Stimulated activated CD8-positive, alpha-beta memory T cell treated with anti-CD3 and anti-CD28 coated beads, Interleukin-15, amount 100 ng/mL, for 48 hours (primary cell): ENCODE measurements at places on chromosomes 5 and 9.

DNA sequence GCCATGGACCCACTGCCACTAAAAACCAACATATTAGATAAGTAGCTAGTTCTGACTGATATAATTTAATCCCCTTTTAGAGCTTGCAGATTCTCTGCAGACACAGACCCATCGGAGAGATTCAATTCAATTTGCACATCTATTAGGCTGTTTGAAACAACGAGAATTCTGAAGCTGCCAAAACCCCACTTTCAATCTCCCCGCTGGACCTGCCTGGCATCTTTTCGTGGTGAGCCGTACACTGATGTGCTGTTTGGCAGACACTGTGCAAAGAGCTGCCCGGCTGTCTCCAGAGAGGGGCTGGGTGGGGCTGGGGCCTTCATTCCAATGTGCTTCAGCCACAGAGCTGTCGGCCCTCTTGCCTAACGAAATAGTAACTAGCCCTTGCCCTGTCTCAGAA lies 42.1 kb upstream of the FAM240B start:
- no peak for DNase-seq

GRCh38 chr5:43044181-43044914 lies 4.2 kb upstream of the ANXA2R start:
- no peak for DNase-seq

DNA sequence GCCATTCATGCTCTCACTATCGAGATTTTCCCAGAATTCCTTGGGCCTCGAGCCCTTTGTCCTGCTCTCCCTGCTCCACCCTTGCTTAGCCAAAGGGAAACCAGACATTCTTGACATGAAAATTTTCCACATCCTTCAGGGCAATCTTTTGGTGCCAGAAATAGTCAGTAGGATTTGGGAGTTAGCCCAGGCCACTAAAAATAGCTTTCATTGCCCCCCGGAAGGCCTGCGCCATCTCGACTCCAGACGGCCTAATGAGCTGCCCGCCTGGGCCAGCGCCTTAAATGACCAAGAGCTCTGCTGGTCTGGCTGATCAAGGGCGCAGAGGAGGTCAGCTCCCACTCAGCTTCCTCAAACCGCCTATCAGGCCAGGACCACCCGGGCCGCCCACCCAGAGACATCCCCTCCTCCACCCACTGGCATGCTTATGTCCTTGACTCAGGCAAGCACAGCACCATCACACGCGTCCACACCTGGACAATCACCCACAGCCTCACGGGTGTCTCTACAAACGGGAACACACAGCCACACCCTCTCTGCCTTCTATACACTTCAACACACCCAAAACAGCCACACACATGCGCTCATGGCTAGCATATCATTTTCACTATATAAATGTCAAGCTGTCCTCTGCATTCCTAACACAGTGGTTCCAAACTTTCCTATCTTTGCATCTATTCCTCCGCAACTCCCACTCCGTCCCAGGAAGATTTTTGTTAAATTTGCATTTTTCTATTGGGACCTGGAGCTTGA lies 20.9 kb downstream of the DUSP1 start:
- DNase-seq = no peak

DNA sequence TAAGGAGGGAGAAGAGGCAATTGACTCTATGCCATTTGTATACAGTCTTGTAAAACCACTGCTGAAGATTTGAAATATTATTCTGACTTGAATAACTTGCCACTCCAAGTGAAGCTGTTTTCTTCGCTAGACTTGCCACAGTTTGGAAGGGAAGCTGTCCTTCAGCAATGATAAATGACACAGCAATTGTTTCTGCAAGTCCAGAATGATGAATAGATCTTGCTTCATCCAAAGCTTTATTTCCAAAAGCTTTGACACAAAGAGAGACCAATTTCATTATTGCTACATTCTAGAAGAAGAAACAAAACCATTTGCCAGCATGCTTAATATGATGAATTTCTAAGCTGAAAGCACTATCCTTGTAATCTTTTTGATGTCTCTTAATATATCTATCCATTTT lies 73.7 kb downstream of the ZNF366 start:
- DNase-seq = no peak

GRCh38 chr5:51414516-51414915 lies 31.3 kb downstream of the ISL1 start:
- no peak for DNase-seq

GRCh38 chr5:123037104-123037418 lies 536 bp upstream of the PPIC start:
- no peak for DNase-seq

DNA sequence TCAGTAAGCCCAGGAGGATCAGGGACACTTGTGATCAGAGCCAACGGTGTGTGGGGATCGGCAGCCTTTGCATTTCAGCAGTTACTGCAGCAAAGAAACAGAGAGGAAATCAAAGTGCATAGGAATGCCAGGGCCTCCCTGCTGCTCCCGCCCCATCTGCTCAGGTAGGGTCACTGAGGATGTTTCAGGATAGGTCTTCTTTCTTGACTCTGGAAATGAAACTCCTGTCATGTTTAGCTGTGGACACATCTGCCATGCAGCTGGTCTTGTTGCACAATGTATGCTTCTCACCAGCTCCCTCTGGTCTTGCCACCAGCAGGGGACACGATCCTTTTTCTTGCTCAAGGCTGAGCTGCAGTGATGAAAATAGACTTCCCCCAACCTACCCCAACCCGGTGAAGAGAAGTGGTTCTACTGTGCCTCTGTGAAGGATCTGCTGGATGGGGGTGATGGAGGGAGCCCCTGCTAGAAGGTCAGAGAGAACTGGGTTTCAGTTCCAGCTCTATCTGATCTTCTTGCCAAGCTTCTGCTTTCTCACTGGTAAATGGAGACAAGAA lies 185.2 kb upstream of the KLF4 start:
- no peak for DNase-seq

DNA sequence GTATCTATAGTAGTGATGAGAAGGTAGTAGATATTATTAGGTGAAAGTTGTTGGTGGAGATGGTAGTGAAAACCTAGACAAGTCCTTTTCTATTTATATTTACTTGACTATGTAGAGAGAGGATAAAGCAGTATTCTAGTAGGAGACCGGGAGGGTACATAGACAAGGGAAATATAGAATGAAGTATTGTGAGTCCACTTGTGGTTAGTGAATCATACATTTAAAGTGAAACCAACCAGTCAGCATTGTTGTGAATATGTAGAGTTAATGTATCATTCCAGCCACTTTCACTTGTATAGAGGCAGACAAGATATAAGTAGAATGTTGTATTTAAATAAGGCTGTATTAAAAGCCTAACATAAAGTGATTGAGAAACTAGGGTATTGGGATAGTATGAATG lies 1711.3 kb upstream of the ACO1 start:
- DNase-seq = no peak

DNA sequence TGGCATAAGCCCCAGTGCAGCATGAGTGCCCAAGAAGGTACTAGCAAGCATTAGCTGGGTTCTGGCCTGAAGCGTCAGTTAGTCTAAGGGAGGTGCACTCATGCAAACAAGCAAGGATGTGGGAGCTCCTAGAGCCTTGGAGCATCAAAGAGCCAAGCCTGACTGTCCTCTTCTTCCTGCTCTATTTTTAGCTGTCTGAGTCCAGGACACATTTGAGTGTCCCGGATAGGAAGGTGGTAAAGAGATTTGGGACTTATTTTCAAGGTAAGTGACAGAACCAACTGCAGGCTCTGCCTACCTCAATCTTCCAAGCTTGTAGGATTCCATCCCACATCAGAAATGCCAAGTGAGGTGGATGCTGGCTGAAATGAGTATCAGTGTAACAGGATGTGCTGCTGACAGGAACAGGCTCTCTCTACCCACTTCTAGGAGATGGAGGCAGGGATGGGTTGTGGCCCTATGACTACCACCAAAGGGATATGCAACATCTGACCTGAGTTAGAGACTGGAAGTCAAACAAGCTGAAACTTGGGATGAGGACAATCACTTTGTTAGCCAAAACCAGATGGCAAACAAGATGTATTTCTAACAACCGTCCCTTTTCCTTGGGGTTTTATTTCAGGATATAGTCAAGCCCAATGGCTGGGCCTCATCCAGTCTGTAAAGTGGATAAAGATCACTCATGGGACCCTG lies 15.1 kb downstream of the MACROH2A1 start:
- DNase-seq = no peak

DNA sequence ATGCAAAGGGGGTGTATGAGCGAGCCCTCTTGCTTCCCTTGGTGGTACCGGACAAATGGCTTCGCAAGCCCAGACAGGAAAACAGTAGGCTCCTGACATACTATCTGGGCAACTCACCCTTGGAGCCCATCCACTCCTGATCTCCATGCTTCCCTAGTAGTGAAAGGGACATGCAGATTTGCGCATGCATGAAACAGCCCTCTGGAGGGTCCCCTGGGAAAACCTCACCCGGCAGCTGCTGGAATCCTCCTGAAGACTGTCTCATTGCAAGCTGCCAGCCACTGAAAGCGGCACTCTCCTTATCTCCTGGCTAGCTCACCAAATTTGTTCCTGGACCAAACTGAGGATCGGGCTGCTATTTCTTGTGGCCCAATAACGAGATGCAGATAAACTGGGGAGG lies 10.2 kb downstream of the ZNF169 start:
- no peak for DNase-seq

DNA sequence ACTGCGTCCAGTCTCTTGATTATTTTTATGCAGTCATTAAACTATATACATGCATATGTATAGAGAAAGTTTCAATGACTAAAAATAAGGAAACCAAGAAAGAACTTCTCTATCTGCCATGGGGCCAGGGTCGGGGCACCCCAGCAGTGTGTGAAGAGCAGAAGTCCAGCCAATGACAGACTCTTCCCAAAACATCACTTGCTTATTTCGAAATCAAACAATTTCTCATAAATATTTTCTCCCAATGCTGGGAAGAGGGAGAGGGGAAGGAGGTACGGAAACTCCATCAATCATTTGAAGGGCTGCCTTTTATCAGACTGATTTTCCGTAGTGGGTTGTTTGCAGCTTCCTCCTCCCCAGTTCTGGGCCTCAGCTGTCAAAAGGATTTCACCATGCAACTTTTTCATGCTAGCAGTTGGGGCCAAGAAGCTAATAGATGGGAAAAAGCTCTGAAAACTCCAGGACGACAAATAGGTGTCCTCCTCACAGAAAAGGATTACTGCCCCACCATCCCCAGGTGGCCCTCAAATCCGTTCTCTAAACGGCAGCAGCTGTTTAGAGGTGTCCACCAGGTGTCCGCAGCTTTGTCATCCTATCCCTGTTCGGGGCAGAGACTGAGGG lies 617 bp upstream of the FPGS start:
- DNase-seq = no peak

- DNase-seq = peak; percentile 85
Observed at GRCh38 chr9:70258692-70259511, at the start of gene SMC5. SMC5 (plus strand) TSS chr9:70258978; CDS start chr9:70259079, 101 bp downstream.

- DNase-seq = no peak
Observed at GRCh38 chr9:93267091-93267541, 83.2 kb downstream of the WNK2 start.

DNA sequence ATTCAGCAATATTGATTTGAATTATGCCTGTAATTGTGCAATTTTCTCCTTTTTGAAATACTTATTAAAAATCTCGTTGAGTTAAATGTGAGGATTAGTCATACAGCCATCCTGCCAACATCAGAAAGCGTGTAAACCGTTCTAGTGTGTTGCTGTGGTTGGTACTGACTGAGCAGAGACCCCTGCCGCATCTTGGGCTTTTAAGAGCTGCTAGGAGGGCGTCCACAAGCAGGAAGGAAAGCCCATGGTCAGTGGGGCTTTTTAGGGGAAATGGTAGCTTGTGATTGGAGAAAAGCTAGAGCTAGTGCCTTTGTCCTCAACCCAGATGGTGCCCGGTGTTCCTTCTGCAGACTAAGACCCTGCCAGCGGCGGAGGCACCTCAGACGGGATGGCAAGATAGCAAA lies 1.3 kb downstream of the SDHA start:
- DNase-seq = no peak

- DNase-seq = peak; percentile 55
Observed at GRCh38 chr5:151141535-151141934, 16.0 kb downstream of the ANXA6 start.

DNA sequence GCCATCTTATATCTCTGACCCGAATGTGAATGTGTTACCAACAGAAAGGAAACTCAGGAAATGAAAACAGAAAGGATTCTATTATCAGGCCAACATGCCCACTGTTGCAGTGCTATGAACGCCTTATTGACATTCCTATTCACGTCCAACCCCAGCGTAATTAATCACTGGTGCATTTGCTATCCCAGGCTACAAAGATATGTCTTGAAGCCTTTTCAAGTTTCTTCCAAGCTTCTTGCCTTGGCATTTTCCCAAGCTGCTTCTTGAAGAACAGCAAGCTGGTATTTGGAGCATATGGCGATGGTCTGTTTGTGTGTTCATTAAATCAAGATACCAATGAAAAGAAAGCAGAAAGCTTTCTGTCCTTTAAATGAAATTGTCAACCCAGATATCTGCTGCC lies 579.2 kb upstream of the ZNF462 start:
- DNase-seq = no peak

- no peak for DNase-seq
Observed at GRCh38 chr9:27586304-27586703, 13.0 kb upstream of the C9orf72 start.

DNA sequence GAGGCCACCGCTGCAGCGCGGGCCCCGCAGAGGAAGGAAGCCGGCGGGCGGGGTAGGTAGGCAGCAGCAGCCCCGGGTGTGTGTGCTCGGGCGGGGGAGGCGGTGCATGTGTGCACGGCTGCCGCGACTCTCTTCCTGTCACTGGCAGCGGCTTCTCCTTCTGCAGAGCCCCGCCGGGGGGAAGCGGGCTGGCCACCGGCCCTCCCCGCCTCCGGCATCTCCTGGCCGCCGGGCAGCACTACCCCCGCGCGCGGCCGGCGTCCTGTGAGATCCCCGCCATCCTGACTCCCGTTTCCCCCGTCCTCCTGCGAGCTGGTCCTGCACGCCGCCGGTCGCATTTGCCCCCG lies 315 bp downstream of the PIK3R1 start:
- DNase-seq = no peak

DNA sequence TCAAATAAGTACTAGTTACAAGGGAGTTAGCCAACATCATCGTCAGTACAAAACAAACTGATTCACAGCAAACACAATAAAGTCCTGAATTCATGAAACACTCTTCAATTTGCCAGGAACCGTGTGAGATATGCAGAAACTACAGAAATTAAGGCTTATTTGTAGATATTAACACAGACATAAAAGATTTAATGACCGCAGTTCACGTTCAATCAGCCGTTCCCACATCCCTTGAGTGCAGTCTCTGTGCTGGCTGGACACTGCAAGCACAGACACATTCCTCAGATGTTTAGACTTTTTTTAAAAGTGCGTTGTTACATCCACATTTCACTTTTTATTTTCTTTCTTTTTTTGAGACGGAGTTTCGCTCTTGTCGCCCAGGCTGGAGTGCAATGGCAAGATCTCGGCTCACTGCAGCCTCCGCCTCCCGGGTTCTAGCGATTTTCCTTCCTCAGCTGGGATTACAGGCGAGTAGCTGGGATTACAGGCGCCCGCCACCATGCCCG lies 566 bp upstream of the CEP78 start:
- DNase-seq = no peak
